ENCODE measurements at places on chromosomes 11 and 22.

- DNase-seq, result no peak
Observed at GRCh38 chr11:18714443-18714780, 11.6 kb downstream of the IGSF22 start.

DNA sequence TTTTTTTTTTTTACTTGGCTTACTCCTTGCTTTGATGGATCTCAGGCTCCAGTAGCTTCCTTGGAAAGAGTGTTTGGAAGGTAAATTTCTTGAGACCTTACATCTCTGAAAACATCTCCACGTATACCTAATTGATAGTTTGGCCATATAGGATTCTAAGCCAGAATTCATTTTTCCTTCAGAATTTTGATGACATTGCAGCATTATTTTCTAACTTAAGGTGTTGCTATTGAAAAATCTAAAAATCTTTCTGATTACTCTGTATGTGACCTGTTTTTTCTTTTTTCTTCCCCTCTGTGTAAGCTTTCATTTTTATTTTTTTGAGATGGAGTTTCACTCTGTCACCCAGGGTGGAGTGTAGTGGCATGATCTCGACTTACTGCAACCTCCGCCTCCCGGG is 23.1 kb upstream of the SPTBN2 start:
- DNase-seq, result no peak

DNA sequence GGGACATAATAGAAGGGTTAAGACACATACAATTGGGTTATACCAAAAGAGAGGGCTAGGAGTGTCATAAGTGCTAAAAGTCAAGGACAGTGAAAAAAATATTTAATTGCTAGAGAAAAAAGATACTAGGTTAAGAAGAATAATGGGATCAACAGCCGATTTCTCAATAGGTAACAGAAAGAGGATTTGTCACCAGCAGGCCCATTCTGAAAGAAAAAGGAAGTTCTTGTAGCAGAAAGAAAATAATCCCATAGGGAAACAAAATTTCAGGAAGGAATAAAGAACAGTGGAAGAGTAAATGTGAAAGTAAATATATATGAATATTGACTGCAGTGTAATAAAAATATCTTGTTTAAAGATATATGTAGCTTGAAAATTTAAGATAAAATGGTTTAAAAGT is 43.3 kb upstream of the ADORA2A start:
- DNase-seq, result no peak

GRCh38 chr11:13276454-13276831 is 1.1 kb upstream of the BMAL1 start:
- DNase-seq, result no peak

DNA sequence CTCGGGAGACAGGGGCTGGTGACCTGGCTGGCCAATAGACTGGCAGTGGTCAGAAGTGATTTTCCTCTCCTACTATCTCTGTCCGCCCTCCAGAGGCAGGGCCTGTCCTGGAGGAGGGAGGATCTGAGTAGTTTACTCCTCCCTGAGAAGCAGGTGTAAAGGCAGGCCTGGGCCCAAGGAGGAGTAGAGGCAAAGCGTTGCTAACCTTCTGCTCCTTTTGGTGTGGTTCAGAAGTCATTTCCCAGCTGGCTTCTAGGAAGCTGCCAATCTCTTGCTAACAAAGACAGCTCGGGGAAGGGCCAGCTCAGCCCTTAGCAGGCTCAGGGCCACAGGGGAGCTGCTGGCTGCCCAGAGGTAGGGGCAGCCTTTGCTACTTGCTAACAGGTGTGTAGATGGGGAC is 151.1 kb upstream of the NECTIN1 start:
- no peak for DNase-seq

DNA sequence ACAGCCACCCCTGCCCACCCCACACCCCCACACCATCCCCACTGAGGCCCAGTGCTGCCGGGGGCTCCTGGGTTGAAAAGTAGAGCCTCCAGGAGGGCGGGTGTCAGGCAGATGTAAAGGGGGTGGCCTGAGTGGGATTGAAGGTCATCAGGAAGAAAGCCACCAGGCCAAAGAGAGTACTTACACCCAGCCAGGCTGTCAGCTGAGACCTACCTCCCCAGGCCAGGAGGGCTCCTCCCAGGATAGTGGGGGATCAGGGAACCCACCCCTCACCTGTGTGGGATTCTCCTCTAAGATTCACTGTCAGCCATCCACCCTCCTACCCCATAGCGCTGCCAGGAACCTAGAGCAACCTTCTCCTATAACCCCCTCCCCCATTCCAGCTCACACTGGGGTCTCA is 17.2 kb upstream of the FCHSD2 start:
- no peak for DNase-seq

DNA sequence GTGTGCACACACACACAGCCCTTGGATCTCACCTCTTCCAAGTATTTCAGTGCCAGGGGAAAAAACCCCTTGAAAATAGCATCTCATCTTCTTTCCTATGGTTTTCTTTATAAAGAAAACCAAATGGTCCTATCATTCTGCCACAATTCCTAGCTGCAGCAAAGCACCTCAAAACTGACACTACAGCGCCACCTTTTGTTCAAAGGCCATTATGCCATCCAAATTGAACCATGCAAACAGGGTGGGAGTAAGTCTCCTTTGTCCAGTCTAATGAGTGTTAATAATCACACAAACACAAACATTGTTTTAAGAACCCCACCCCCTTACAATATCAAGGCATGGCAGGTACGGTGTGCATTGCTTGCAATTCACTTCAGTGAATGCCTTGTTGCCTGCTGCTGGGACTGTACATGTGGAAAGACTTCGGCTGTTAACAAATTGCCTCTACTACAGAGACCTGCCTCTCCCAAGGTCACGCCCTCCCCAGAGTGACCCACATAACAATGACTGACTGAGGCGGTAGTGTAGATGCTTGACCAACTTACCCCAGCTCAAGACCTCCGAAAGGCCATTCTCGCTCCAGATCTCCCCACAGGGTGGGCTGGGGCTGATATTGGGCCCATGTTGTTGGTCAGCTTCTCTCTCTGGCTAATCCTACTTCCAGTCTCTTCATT is 31.7 kb downstream of the FAM181B start:
- no peak for DNase-seq

GRCh38 chr22:49507607-49508292 is 319.9 kb downstream of the BRD1 start:
- DNase-seq, result no peak

GRCh38 chr11:61133956-61134662 is 27.1 kb downstream of the VPS37C start:
- DNase-seq, result no peak

DNA sequence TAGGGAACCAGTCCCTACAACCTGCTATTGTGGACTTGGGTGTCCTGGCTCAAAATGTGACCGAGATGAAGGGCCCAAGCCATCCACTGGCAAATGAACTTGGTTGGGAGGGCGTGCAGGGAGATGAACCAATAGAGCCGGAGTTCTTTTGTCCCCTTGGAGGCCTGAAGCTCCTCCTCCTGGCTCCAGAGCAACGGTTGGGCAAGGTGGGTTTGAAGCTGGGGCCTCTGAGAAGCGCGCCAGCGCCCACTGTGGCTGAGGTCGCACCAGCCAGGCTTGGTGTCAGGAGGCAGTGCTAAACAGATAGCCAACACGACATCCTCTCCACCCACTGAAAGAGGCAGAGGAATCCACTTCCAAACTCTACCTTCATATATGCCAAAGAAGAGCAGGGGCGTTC is 36.0 kb upstream of the PACSIN2 start:
- DNase-seq, result no peak

GRCh38 chr11:32232516-32232915 is 141.6 kb downstream of the RCN1 start:
- no peak for DNase-seq

- DNase-seq, result no peak
Observed at GRCh38 chr11:2998073-2998850, 6.1 kb upstream of the NAP1L4 start.

GRCh38 chr11:65625628-65626342 is 10.2 kb downstream of the PCNX3 start:
- no peak for DNase-seq

DNA sequence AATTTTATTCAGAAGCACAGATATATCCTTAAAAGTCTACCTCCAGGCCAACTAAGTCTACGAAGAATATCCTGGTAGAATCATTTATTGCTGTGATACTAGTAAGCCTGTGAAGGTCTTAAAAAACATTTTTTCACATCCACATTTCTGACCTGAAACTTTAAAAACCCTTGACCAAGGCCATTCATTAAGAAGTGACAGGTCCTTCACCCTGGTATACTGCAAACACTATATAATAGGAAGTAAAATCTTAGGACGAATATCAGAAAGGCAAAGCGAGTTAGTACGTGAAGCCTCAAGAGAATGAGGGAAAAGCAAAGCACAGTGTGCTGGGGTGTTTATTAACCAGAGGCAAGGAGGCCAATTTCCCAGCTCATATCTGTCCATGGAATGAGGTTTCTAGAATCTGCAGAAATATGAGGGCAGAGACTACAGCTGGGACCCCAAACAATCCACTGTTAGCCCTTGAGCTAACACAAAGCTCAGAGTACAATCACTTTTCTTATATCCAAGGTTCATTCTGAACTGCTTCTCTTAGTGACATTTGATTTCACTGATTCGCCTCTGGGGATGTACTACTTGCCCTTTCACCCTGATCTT is 71.0 kb downstream of the AMBRA1 start:
- no peak for DNase-seq

- no peak for DNase-seq
Observed at GRCh38 chr22:32634421-32634981, 159.9 kb downstream of the FBXO7 start.

DNA sequence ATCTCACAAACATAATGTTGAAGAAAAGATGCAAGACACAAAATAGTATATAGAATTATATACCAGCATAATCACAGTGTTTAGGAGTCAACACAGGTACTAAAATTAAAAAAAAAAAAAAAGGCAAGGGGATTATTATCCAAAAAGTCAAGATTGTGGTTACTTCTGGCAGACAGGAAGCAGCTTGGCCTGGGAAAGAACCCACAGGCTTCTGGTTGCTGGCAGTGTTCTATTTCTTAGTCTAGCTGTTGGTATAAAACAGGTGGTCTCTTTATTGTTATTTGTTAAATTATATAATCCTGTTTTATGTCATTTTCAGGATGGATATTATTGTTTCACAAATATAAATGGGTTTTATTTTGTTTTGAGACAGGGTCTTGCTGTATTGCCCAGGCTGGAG is 54.0 kb downstream of the C11orf58 start:
- no peak for DNase-seq

DNA sequence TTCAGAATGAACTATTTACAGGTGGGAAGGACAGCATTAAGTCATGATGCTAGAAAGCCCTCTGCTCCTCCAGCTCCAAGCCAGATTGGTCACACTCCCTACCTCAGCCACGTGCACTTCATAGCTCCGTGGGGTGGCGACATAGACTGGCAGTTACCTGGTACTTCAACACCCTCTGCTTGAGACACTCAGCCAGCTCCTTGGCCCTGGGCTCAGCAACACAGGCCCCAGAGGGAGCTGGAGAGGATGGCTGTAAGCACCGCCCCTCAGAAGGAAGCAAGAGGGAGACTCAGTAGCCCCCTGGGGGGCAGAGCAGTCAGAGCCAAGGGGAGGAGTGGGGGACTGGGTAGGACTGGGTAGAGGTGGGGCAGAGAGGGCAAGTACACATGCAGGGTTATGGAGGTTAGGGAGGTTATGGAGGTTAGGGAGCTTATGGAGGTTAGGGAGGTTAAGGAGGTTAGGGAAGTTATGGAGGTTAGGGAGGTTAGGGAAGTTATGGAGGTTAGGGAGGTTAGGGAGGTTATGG is 102.1 kb upstream of the BID start:
- DNase-seq, result no peak

GRCh38 chr22:40482391-40482790 is 112.0 kb downstream of the SGSM3 start:
- DNase-seq, result no peak

- no peak for DNase-seq
Observed at GRCh38 chr11:43632181-43632580, 48.4 kb upstream of the HSD17B12 start.

DNA sequence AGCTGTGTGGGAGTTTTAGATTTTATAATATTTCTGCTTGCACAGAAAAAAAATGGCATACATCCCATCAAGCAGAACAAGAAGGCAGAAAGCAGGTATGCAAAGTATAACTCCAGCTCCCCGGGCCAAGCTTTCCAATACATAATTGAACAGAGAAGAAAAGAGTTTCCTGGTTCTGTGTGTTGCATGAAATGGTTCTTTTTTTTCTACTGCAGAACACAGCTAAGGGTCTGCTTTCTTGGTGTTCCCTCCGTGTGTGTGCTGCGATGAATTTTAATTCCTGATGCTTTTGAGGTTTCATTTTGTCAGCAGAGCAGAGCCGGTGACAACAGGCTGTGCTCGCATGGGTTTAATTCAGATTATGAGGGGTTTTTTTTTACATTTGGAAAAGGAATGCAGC is 70.7 kb upstream of the TTC12 start:
- no peak for DNase-seq

- DNase-seq, result no peak
Observed at GRCh38 chr11:118313242-118313641, 8.7 kb downstream of the CD3E start.

- no peak for DNase-seq
Observed at GRCh38 chr11:97336064-97336463, 946.3 kb downstream of the JRKL start.

DNA sequence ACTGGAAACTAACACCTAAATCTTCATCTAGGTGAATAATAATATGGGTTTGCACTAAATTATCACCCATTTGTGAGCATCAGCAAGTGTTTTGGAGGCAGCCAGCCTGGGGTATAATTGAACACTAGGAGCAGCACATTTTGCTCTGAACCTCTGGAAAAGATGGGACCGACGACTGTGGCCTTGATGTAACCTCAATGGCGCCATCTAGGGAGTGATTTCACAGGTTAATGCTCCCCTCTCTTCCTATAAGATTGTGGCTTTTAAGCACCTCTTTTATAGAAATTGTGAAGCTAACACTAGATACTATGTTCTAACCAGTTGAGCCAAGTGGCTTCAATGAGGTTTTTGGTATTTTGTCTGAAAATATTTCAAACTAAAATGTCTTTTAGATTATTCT is 203.7 kb downstream of the NELL1 start:
- no peak for DNase-seq
